NCI-H1048 (cell line): ENCODE measurements at places on chromosomes 12 and 14.

GRCh38 chr12:15547691-15548090 is 225.4 kb downstream of the PTPRO start:
- no peak for DNase-seq

GRCh38 chr12:94704452-94705306 is 54.3 kb upstream of the TMCC3 start:
- DNase-seq, result no peak

DNA sequence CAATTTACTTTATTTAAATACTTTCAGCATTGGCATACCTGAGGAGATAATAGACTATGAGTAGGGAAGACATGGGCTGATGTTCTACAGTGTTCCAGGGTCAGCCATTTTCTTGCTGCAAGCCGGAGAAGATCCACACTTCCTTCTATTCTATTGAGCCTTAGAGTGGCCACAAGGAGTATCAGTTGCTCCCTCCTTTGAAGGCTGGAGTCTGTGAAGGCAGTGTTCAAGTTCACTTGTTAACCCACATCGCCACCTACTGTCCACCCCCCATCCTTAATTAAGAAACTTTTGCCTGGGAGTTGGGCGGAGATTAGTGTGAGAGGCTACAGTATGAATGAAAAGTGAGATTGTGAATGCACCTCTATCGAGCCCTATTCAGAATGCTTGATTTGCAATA is 666.6 kb downstream of the NRXN3 start:
- DNase-seq, result no peak

GRCh38 chr12:16037533-16037932 is 126.4 kb downstream of the DERA start:
- DNase-seq, result no peak

DNA sequence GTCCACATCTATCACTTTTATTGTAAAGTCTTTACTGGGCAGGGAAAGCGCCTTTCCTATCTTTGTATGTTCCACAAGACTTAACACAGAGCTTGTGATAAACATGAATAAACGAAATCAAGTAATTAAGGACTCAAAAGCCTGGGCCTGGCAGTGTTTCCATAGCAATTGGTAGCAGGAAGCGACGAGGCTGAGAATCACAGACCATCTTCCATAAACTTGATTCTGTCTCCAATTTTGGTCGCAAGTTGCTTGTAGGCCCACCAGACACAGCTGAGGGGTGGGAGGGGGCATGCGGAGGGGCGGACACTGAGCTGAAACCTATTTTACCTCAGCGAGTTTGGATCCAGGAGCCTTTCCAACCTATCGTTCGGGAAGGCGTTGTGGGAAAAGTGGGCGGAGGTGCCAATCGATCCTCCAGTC is 302 bp downstream of the CCDC38 start:
- no peak for DNase-seq

GRCh38 chr14:73786636-73787485 is 64.8 kb upstream of the PTGR2 start:
- no peak for DNase-seq

DNA sequence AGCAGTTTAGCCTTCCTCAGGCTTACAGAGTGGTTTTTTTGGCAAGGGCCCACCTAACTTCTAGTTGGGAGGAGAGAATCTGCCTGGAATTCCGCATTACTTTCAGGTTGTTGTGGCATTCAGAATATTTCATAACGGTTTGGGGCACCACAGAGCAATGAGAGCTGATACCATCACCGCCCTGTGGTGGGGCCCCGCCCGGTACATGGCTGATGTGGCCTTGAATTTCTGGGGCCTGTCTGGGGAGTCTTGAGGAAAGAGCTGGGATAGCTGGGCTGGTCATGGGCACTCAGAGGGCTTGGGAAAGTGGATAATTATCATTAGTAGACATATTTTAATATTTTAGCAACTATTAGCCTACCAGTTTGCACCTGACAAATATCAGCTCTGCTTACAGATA is 4.2 kb downstream of the TESPA1 start:
- DNase-seq, result no peak

- DNase-seq, result no peak
Observed at GRCh38 chr12:6630736-6631135, 5.0 kb downstream of the LPAR5 start.

- DNase-seq, result no peak
Observed at GRCh38 chr12:13304924-13305323, 108.4 kb downstream of the EMP1 start.

DNA sequence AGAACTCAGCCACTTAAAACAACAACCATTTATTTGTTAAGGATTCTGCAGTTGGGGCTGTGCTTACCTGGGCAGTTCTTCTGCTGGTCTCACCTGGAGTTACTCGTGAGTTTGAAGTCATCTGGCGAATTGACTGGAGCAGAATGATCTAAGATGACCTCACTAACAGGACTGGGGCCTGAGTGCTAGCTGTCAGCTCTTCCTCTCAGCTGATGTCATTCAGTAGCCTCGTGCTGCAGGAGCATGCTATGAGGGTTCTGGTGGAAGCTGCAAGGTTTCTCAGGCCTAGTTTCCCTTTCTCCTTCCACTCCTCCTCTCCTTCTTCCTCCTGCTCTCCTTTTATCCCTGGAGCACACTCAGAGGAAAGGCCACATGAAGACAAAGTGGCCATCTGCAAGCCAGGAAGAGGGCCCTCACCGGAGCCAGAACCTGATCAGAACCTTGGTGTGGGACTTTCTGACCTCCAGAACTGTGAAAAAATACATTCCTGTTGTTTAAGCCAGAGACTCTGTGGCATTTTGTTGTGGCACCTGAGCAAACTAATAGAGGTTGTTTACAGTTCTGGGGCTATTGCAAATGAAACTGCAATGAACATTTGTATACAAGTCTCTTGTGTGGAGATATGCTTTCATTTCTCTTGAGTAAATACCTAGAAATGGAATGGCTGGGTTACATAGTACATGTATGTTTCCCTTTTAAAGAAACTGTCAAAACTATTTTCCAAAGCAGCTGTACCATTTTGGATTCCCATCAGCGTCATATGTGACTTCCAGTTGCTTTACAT is 21.9 kb upstream of the MAP3K9 start:
- no peak for DNase-seq
